ENCODE measurements at places on chromosomes 4 and X.

DNA sequence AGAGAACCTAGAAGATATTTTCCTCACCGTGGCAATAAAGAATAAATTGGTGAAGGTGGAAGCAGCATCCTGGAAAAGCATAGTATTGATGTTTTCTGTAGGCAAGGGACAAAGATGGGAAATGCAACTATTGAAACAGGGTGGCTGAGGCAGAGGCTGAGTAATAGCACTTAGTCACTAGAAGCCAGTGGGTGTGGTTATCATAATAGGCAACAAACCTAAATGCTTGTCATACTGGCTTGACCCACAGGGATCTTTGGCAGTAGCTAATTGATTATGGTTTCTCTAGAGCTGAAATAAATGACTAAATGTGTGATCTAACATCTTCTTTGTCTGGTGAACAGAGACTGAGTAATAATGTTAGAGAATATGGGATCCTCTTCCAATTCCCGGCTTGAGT, 353.6 kb upstream of the RPS6KA3 start:
- H3K36me3 ChIP-seq, result no peaks in the 10 kb centered on the region
- no peak for DNase-seq
- H3K27me3 ChIP-seq, result no peaks in the 10 kb centered on the region
- no peak overlapping the region for H3K4me3 ChIP-seq
- H3K27ac ChIP-seq, result no peak overlapping the region

DNA sequence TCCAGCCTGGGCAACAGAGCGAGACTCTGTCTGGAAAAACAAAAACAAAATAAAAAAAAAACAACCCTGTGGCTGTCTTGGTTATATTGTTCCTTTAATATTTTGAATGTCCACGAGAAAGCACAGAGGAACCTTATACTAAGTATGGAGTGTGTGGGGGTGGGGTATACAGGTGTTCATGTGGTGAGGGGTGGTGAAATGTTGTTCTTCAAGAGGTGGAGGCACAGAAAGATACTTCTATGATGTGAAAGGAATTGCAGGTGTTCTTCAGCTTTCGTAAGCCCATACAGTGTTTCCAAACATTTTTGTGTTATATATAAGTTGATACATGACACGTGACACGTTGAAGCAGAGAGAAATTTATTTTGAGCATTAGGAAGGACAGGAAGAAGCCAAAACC, 46.4 kb downstream of the SLC9A6 start:
- DNase-seq, result no peak
- H3K4me1 ChIP-seq, result no peaks in the 10 kb centered on the region
- no peak overlapping the region for H3K27ac ChIP-seq
- H3K27me3 ChIP-seq, result no peaks in the 10 kb centered on the region

GRCh38 chrX:9942086-9942485, 25.1 kb upstream of the CLDN34 start:
- no peak overlapping the region for H3K27ac ChIP-seq
- H3K4me3 ChIP-seq, result no peak overlapping the region
- H3K36me3 ChIP-seq, result peaks cover 5% of the 10 kb centered on the region
- no peaks in the 10 kb centered on the region for H3K27me3 ChIP-seq

- peaks cover 2% of the 10 kb centered on the region for H3K27me3 ChIP-seq
- no peaks in the 10 kb centered on the region for H3K36me3 ChIP-seq
- H3K4me1 ChIP-seq, result peaks cover 5% of the 10 kb centered on the region
- no peak overlapping the region for H3K4me3 ChIP-seq
Measured at GRCh38 chr4:15368856-15369255, 59.0 kb upstream of the C1QTNF7 start.

- H3K36me3 ChIP-seq, result no peaks in the 10 kb centered on the region
- DNase-seq, result no peak
- no peak overlapping the region for H3K27ac ChIP-seq
- H3K4me1 ChIP-seq, result peaks cover 13% of the 10 kb centered on the region
Measured at GRCh38 chr4:53680598-53680997, 89.3 kb upstream of the LNX1 start.

DNA sequence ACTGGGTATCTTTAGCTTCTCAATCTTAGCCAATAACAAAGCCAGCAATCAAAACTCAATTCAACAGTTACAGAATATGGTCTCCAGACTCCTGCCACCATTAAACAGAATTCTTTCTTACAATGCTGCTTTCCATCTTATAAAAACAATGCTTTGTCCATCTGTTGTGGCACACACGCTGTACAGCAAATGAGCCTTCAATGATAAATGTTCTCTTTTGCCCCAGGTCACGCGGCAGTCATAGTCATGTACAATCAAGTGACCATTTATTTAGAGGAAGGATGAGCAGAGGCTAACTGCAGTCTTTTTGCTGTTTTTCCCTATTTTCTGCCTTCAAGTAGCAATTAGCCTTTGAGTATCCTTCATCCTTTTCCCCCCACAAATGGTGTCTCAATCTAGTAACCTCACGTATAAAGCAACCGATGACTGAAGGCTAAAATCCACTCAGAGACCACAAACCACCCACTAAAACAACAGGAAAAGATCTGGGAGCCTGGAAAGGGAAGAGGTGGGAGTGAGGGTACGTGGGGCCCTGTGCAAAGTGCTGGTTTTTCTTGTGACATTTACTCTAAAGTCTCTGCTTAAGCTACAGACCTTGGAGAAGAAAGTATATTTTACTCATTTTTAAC, 24.4 kb downstream of the TRIM2 start:
- H3K4me3 ChIP-seq, result peak overlapping the region; percentile 13
- peaks cover 54% of the 10 kb centered on the region for H3K4me1 ChIP-seq
- DNase-seq, result no peak
- no peak overlapping the region for H3K27ac ChIP-seq

DNA sequence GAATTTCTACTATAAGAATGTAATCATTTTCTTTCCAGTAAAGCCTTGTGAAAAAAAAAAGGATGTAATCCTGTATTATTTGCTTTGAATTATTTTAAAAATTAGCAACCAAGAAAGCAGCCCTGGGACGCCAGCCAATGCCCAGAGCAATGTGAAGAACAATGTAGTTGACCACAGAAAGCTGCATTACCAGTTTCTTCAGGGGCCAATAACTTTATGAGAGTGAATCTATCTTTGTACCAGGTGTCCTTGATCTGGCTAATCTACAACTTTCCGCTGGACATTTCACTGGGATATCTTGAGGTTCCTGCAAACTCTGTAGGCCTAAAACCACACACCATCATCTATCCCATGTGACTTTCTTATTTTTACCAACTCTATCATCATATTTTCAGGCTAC, 7.6 kb upstream of the KLHL2 start:
- H3K36me3 ChIP-seq, result no peaks in the 10 kb centered on the region
- H3K27me3 ChIP-seq, result no peaks in the 10 kb centered on the region
- no peaks in the 10 kb centered on the region for H3K4me1 ChIP-seq
- no peak for DNase-seq

GRCh38 chrX:40179283-40179682, 81.5 kb upstream of the BCOR start:
- no peak for DNase-seq
- H3K27ac ChIP-seq, result no peak overlapping the region
- H3K4me1 ChIP-seq, result peaks cover 11% of the 10 kb centered on the region
- no peak overlapping the region for H3K4me3 ChIP-seq
